ENCODE measurements at places on chromosomes 1 and 21.

GRCh38 chr1:215276582-215276981 lies 194.0 kb downstream of the KCNK2 start:
- no peak for DNase-seq

- no peak for DNase-seq
These were observed 3.2 kb upstream of the PADI4 start for GRCh38 chr1:17304826-17305175.

DNA sequence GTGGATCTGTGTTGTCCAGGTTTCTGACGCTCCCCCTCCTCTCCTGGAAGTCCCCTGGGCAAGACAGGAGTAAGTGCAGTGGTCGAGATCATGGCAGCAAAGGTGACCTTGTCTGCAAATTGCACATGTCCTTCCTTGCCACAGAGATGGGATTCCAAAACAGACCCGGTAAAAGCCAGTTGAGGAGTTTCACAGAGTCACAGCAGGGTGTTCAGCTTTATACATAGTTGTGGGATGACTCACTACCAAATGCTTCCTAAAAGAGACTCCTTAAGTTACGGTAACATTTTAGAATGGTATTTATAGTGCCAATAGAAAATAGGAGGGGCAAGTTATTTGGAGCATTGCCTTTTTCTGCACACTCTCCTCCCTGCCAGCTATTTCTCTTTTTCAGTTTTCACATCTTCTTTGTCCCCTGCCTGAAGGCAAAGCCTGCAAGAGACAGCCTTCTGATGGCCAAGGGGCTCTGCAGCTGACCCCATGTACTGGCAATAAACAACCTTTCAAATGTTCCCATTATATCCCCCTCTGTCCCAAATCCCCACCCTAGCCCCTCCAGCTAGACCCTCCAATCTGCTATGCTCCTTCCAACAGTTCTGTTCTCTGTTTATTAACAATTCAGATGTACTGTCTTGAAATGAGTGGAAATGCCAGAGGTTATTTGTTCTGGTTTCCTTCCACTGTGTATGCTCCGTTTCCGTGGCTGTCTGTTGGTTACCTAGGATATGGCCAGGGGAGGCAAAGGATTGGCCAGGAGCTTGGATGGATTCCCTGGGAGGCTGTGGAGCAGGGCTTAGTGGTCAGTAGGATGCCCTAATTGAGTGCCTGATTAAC lies 115.0 kb downstream of the TGFB2 start:
- DNase-seq, result peak; percentile 68

GRCh38 chr1:40842207-40842606 lies 20.0 kb downstream of the CITED4 start:
- DNase-seq, result no peak

- DNase-seq, result no peak
These were observed at the start of gene CNR2 for GRCh38 chr1:23913212-23913880. CNR2 (minus strand) TSS chr1:23913362; CDS start chr1:23875617, 37,745 bp downstream.

GRCh38 chr1:40786171-40786994 lies 2.8 kb downstream of the KCNQ4 start:
- no peak for DNase-seq

DNA sequence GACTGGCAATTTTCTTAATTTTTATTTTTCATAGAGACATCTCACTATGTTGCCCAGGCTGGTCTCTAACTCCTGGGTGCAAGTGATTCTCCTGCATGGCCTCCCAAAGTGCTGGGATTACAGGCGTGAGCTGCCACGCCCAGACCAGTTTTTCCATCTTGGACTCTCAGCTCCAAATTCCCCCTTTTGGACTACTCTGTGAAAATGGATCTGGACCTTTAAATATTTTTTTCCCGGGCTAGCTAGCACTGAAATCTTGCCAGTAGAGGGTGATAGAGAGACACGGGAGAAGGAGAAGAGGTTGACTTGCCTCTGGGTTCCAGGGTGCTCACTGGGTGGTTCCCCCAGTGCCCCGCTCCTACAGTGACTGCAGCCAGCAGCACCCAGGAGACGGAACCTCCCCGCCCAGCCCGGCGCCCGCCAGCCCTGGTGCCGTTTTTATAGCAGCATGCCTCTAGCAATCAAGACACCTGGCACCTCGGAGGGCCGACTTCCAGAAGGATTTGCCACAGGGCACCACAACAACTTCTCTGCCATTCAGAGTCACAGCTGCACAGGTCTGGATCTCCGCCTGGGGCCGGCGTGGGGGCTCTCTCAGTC lies 34.7 kb upstream of the SCCPDH start:
- peak; percentile 61 for DNase-seq

DNA sequence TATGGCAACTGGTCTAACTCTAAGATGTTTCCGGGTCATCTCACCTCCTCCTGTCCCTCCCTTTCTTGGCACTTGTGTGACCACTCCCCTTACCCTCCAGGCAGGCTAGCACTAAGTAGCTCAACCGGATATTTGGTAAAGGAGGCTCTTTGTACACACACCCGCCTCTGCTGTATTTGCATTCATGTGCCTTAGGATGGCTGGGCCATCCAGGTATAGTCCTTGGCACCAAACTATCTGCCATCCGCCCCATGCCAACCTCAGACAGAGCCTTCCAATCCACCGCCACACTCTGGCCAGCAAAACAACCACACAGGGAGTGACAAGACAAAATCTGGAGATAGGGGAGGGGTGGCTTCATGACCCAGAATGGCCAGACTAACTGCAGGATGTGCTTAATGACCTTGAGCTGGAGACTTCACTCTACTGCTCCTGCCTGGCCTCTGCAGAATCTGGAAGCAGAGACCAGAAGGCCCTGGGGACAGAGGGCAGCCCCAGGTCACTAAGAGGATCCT lies 59.5 kb downstream of the CDK18 start:
- DNase-seq, result peak; percentile 71

GRCh38 chr1:43937179-43937865 lies 3.7 kb downstream of the ARTN start:
- no peak for DNase-seq

GRCh38 chr1:71047635-71048607 lies at the start of gene PTGER3:
PTGER3 (minus strand) TSS chr1:71047816; CDS start chr1:71047577, 239 bp downstream.
- no peak for DNase-seq

Data from PC-9 (cell line).